ENCODE measurements at places on chromosomes 7 and 10. TPM values are rescaled to one million over a fixed set of nuclear protein-coding genes. Genes with fewer than 3 reads are reported as not detected.

DNA sequence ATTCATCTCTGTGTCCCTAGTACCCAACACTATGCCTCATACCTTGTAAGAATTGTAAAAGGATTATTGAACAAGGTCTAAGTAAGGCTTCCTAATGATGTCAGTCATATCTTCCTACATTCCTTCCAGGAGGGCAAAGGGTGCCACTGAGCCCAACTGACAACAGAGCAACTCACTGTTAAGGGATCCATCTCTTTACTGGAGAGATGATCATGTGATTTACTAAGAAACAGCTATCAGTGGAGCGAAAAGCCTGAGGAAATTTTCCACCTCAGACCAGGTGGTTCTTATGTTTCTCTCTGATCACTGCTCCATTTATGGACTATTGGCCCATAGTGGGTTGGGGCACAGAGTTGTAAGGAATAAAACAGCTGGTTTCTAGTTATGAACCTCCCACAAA is 38.9 kb upstream of the CNNM1 start:
- no peak for DNase-seq

DNA sequence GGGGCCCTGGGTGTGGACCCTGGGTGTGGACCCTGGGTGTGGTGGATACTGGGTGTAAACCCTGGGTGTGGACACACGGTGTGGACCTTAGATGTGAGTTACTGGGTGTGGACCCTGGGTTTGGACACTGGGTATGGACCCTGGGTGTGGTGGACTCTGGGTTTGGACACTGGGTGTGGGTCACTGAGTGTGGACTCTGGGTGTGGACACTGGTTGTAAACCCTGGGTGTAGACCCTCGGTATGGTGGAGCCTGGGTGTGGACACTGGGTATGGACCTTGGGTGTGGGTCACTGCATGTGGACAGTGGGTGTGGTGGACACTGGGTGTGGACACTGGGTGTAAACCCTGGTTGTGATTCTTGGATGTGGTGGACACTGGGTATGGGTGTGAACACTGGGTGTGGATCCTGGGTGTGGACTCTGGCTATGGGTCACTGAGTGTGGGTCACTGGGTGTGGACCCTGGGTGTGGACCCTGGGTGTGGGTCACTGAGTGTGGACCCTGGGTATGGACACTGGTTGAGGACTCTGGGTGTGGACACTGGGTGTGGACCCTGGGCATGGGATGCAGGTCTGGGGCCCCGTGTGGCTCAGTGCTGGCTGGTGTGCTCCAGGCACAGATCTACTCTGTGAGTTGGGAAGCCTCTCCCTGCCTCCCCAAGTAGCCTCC is 356.2 kb downstream of the GLRX3 start:
- no peak for DNase-seq

The IDI1 gene
- total RNA-seq = 38.5 TPM

The TMEM270 gene
- total RNA-seq = 0.72 TPM

- no peak for DNase-seq
Observed at GRCh38 chr7:105188201-105188600, 174.2 kb downstream of the KMT2E start.

GRCh38 chr7:141232286-141233051 is 158.6 kb downstream of the TMEM178B start:
- DNase-seq = no peak

GRCh38 chr7:24721481-24722001 is 35.7 kb downstream of the GSDME start:
- peak; percentile 79 for DNase-seq

The DDC gene
- not detected for total RNA-seq

- no peak for DNase-seq
Observed at GRCh38 chr10:101311185-101312066, 42.5 kb upstream of the BTRC start.

The SRRM3 gene
- 0.74 TPM for total RNA-seq

GRCh38 chr7:44097064-44097932 is 6.8 kb upstream of the AEBP1 start:
- no peak for DNase-seq

The OGDHL gene
- not detected for total RNA-seq

GRCh38 chr10:113426181-113426877 is 126.5 kb upstream of the HABP2 start:
- DNase-seq = no peak

The NRAP gene
- not detected for total RNA-seq

The PIK3AP1 gene
- total RNA-seq = 1.7 TPM

- DNase-seq = no peak
Observed at GRCh38 chr7:29510028-29510427, 53.6 kb upstream of the PRR15 start.

GRCh38 chr7:157684909-157685429 is 348.2 kb downstream of the DNAJB6 start:
- no peak for DNase-seq

GRCh38 chr7:84336303-84336702 is 141.7 kb upstream of the SEMA3A start:
- no peak for DNase-seq

Measured in PC-9 (cell line).